ENCODE measurements at places on chromosomes 13 and 19.

GRCh38 chr13:51004918-51005460 lies 95.4 kb downstream of the RNASEH2B start:
- no peak for DNase-seq

DNA sequence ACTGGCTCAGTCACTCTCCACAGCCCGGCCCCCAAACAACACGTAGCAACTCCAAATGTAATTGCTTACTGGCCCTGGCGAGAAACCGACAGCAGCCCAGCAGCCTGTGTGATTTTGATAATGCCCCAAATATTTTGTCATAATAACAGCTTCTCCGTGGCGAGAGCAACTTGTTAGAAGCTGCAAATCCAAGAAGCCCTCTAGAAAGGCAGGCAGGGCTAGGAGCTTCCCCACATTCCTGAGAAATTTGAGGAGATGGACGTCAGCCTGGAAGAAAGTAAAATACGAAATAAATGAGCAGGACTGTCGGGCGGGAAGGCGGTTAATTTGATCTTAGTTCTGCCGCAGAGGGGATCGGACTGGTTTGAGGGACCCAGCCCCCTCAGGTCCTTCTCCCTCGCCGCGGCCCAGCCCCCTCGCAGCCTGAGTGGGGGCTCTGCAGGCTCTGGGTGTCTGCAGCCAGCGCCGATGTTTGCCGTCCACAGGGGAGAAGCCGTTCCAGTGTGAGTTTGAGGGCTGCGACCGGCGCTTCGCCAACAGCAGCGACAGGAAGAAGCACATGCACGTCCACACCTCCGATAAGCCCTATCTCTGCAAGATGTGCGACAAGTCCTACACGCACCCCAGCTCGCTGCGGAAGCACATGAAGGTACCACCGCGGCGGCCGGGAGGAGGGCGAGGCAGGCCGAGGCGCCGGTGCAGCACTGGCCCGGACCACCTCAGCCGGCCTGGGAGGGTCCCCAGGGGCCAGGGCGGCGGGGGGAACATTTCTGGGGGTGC lies 3.1 kb downstream of the ZIC2 start:
- no peak for DNase-seq

- DNase-seq, result peak; percentile 72
These were observed 2.5 kb upstream of the LHB start for GRCh38 chr19:49019242-49019932.

DNA sequence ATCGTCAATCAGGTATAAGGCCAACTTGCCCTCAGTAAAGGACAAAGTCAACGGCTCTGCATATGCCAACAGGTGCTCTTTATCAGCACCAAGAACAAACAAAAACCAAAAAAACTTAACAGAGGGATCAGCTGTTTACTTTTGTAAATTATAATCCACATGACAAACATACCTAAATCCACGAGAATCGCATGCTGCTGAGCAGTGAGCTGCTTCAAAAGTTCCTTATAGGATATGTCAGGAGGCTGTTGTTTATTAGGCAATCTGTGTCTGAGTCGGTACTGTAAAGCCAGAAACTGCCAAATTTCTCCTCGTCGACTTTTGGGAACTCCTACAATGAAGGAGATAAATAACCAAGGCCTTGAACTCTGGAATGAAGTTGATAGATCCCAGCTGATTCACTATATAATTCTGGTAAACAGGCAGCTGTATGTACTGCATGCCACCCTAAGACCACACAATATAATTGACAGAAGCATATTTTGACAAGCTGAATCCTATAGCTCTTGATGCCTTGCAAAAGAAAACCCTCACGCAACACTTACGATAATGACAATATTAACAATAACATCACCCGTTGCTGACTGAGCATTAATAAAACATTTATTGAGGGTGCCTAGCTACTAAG lies 179.8 kb downstream of the TBC1D4 start:
- DNase-seq, result no peak

GRCh38 chr13:30685320-30685859 lies 50.0 kb upstream of the ALOX5AP start:
- DNase-seq, result no peak

DNA sequence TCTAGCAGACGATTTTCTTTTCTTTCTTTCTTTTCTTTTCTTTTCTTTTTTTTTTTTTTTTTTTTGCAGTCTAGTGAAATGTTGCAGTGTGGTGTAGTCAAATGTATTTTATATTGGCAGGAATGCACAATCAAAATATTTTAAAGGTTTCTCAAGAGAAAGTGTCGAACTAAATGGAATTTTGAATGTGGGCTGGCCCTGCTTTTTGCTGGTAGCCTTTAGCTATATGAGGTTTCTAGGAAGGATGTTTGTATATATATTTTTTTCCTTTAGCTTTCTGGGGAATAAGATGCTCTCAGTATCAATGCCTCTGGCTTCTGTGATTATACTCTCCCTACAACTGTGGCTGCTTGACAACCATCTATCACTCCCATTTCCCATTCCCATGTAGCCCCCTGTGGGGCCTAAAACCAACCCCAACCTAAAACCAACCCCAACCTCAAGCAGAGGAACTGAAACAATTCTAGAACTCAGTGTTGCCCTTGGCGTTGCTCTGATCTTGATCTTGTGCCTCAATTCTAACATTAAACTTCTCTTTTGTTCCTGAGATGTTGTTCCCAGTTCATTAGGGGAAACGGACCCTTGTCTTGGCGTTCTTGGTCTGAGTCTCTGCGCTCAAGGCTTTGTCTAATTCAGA lies 27.1 kb downstream of the CYSLTR2 start:
- no peak for DNase-seq

DNA sequence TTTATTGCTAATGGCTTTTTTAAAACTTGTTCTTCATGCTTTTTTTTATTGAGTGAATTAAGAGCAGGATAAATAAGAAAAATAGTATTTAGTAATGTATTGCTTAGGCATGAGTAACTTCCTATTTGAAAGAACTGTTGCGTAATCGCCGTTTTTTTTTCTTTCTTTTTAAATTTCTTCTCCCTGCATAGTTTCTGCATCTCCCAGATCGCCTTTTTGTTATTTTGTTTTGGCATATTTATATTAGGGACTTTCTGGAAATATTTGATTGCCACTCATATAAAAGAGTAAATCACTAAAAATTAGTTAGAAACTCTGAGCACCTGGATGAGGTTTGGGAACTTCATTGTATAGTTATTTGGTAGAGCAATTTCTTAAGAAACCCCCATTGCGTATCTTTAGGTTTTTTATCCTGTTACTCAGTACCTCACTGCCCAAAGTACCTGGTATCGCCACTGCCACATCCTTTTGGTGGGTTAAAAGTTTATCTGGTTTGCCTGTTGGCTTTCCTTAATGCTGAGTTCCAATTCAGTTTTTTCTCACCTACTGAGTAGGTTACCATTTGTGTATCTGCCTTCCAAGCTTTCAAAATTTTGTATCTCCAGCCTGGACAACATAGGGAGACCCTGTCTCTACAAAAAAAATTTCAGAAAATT lies 36.2 kb upstream of the LPAR6 start:
- DNase-seq, result peak; percentile 68

GRCh38 chr19:47762615-47763308 lies 15.7 kb upstream of the SELENOW start:
- no peak for DNase-seq

DNA sequence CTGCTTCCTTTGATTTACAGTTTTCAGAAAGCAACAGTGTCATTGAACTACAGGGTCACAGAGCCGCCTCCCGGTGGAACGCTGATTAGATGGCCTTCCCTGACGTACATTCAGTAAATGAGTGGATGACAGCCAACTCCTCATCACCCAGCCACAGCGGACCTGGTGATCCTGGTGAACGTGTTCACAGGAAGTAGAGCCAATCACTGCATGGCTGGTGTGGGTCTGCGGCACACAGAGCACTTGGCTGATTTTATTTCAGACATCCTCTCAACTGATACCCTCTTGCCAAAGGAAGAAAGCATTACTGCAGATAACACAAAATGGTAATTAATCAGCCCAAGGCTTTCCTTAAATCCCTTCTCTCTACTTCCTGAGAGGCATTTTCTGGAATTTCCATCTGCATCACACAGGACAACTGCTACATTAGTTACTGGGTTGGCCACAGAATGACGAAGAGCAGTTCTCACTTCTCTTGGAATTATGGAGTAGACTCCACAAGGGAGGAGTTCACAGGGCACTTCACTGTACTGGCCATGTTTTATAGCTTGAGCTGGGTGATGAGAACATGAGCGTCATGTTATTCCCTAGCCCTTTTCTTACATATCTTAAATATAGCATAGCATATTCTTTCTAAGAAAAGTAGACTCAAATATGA lies 84.0 kb upstream of the SLC7A1 start:
- no peak for DNase-seq

GRCh38 chr13:71869274-71869673 lies 2.3 kb upstream of the DACH1 start:
- no peak for DNase-seq

DNA sequence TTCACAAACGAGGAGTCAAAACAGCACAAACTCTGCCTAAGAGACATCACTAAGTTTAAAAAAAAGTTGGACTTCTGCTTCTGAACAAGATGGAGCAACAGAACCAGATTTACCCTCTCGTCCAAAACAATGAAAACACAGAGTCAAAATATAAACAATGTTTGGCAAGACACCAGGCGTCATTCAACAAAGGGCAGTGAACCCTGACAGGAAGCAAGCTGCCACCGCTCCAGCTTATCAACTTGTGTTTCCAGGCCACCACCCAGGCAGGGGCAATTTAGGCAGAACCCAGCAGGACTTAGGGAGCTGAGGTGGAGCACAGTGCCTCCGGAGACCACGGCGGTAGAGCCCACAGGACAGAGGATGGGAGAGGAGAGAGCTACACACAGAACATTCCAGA lies 8.6 kb upstream of the NAPA start:
- no peak for DNase-seq

DNA sequence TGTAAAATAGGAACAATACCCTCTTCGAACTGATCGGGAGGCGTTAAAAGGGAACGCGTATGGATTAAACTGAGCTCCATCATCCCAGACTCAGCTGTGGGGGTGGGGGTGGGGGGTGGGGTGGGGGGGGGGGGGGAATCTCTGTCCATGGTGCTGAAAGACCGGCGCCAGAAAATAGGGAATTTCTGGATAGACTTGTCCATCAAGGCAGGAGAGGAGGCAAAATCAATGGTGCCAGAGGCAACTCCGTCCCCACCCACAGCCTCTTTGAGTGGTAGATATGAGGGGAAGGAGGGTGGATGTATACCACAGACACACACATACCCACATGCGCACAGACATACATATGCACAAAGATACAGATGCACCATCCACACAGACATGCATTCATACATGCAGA lies 37.4 kb downstream of the ZNF787 start:
- no peak for DNase-seq

GRCh38 chr19:5113633-5114586 lies 145.0 kb downstream of the KDM4B start:
- no peak for DNase-seq

GRCh38 chr13:22931576-22931975 lies 249.2 kb upstream of the SGCG start:
- no peak for DNase-seq

DNA sequence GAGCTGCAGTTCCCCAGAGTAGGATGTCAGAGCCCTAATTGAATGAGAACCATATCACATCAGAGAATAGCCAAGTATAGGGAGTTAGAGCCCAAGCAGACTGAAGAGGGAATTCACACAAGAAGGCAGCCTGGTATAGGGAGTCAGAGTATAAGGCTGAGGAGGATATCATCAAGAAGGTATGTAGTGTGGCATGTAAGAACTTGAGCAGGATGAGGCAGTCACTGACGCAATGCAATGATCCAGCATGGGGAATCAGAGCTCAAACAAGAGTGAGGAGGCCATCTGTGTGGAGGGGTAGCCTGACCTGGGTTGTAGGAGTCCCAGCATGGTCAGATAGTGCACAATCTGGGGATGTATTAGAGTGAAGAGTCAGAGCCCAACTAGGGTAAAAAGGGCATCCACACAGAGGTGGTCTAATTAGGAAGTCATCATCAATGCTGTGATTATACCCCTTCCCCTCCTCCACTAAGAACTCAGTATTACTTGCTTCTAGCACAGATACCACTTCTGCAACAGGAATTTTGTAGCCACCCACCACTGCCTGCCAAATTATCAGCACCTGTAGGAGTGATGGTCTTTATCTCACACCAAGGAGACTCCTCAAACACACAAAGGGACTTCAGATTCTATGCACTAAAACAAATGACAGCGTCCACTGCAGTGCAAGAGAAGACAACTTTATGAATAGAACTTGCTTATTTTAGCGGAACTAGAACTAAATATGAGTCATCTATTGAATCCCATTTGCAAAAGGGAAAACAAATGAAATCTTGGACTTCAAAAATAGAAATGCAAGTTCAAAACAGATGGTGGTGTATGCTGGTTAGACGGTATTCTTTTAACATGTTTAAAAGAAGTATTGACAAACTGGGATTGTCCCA lies 107.2 kb downstream of the FNDC3A start:
- DNase-seq, result no peak

- DNase-seq, result no peak
These were observed 41.2 kb downstream of the USP12 start for GRCh38 chr13:27130223-27130978.

DNA sequence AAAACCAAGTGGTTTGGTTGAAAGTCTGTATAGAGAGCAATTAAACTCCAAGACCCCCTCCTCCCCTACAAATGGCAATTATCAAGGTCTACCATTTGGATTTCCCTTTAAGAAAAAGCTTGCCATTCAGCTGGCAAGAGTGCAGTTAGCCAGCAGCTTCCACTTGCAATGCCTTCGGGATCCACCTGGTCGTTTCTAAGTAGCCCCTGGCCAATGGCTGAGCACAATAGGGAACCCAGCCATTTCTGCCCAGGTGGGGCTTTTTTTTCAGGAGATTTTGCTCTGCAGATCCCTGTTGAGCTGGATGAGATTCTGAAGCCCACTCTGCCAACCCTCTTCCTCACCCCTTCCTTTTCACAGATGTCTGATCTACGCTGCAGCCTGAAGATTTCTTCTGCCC lies 26.3 kb downstream of the TGDS start:
- no peak for DNase-seq

DNA sequence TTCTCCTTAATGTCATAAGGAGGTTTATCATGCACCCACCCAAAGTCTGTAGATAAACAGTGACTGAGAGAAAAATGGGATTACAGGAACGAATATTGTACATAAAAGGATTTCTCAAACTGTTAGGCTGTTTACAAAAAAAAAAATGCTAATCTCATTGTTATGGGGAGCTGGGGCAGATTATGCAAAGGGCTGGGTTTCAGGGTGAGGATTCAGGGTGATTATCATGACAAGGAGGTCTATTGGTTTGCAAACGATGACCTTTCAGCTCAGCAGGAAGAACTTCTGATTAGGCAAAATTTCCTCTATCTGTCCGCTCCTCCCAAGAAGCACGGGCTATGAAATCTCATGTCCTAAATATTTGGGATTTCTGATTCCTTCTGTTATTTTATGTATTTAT lies 41.4 kb downstream of the NLRP12 start:
- no peak for DNase-seq

GRCh38 chr19:28242317-28242927 lies 970.5 kb downstream of the UQCRFS1 start:
- DNase-seq, result peak; percentile 69

DNA sequence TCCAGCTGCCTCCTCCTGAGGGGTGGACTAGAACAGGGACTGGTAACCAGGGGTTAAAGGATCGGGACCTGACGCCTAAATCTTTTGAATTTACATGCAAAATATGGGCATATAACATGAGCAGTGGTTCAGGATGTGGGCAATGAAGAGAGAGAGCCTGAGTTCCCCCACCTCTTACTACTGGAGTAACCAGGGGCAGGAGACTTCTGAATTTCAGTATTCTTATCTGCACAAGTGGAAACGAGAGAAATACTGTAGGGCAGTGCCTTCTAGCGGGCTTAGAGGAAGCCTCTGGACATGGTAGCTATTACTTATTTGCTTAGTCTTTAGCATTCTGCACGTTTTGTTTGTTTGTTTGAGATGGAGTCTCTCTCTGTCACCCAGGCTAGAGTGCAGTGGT lies 26.3 kb downstream of the BCAT2 start:
- peak; percentile 86 for DNase-seq

GRCh38 chr13:76703216-76703615 lies 183.0 kb downstream of the KCTD12 start:
- peak; percentile 18 for DNase-seq

Measured in OCI-M1 (cell line).